ENCODE measurements at places on chromosomes 2 and 18.

- DNase-seq = no peak
Observed at GRCh38 chr2:216343221-216343980, 28.9 kb downstream of the MARCHF4 start.

- no peak for DNase-seq
Observed at GRCh38 chr2:101870444-101870843, 121.3 kb upstream of the IL1R2 start.

DNA sequence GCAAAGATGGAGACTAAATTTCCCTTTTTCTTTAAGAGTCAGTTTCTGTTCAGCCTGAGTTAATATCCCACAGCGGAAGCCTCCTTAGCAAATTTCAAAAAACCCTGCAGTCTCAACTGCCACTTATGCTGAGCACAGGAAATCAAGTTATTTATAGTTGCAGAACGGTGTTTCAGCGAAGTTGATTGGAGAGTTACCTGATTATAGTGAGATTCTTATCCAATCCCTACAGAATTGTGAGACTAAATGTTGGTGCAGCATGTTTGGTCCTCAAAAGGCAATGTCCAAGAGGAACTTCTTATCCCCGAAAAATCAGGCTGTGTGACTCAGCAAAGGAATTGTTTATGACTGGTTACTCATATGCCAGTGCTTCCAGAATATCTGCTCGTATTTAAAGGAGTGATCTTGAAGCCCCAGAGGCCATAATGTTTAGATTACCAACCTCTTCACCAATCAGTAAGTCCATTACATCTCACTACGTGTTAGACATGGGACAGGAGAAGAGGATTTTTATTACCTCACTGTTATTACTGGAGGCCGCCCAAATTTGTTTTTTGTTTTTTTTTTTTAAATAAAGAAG, 67.9 kb downstream of the LRRFIP1 start:
- DNase-seq = peak; percentile 87

DNA sequence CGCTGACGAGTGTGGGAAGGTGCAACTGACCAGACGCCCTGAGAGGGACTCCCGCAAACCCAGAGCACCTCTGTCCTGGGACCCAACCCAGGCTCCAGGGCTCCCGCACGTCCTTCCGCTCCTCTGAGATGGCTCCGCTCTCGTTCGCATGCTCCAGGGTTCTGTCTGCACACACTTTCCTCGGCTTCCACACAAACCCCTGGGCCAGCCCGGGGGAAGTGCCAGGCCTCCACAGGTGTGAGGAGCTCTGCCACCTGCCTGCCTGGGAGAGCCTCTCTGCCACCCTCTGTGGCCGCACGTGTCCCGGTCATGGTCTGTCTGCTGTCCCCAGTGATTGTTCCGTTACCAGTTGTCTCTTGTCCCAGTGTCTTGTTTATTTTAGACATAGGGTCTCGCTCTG, 222.9 kb downstream of the HDAC4 start:
- DNase-seq = no peak

- DNase-seq = peak; percentile 53
Observed at GRCh38 chr18:56306797-56307196, 331.6 kb downstream of the TXNL1 start.

DNA sequence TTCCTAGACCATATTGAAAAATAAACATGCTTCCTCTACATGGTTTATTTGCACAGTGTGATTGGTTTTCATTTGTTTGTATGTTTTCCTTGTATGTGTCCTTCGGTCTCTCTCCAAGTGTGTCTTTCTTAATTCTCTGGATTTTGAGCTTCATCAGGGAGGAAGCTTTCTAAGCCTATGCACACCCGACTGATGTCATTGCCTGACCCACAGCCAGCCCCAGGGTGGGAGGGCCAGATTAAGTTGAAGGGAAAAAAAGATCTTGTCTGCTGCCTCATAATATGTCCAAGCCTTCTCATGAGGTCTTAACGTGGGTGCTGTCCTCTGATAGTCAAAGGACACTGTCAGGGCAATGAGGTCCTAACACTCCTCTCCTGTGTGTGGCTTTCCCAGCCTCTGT, 115.2 kb downstream of the MARCHF4 start:
- DNase-seq = no peak

DNA sequence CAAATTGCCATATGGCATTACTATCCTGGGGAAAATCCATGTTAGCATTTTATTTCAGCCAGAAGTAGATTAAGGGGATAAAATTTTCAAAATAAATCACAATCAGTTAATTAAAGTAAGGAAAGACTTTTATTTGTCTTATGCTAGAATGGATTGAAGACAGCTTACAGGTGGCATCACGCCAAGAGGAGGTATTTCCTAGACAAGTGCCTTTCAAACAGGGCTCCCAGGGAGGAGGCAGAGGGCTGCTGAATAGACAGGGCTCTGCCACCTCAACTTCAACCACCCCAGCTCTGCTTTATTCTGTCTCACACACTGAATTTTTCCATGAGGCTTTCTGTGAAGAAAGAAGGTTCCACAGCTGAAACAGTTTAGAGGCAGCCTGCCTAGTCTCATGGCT, 12.2 kb downstream of the CCDC68 start:
- DNase-seq = no peak

DNA sequence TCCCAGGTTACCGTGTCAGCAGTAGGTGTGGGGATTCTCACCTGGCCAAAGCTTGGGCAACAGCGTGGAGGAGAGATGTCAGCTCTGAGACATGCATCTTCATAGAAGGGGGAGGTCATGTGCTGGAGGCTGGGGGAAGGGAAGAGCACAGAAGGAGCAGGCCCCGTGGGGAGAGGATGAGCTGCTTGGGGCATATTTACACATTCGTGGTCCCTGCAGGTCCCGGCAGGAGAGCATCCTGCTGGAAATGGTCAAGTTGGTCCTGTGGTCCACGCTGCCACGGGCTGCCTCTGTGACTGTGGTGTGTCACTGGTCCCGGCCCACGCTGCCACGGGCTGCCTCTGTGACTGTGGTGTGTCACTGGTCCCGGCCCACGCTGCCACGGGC, 195.1 kb upstream of the TWIST2 start:
- no peak for DNase-seq

DNA sequence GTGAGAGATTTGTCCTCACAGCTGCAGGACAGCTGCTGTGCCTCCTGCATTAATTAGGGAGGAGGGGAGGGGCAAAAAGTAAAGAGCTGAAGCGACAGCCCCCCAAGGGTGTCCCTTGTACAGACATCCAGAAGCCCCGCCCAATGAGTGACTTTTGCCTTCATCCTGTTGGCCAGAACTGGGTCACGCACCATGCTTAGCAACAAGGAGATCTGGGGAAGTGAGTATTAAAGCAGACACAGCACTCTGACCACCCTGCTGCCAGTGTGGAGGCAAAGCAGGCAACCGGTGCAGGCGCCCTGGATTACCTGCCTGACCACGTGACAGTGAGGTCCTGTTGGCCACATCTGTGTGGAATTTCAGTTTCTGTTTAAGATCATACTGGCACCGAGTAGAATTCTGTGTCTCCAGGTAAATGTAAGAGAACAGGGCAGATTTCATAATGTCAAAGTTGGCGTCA, 21.5 kb upstream of the BIN1 start:
- peak; percentile 18 for DNase-seq

Data from suppressor macrophage (primary cell).